ENCODE measurements at places on chromosomes 5 and 9.

DNA sequence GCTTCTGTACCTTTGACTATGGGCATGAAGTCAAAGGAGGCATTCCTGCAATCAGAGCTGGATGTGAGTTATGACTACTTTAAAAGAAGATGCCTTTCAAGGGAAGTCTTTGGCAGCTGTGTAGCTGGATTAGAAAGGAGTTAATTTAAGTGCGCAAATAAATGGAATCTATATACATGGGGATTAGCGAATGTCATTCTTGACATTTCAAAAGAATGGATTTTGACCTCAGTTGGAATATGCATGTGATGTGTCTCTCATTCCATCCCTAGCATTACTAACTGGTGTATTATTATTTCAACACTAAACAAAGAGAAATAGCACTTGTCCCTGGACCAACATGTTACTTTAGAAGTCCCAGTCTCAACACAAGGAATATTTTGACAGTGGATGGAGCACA lies 359.6 kb upstream of the SLC24A2 start:
- DNase-seq, result no peak

DNA sequence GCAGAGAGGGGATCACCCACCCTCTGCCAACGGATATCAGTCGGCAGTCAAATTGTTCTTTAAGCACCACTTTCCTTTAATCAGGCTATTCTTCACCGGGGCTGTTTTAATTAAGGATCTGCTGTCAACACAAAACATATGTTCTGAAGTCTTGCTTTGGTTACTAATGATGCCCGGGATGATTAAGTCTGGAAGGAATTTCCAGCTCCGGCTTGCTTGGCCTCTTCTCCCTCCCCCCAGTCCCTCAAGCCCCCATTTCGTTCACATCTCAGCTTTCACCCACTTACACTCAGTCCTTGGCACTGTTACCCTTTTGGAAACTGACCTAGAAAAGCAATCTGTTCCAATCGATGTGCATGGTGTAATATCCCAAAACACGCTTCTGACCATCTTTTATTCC lies 74.7 kb downstream of the MSX2 start:
- no peak for DNase-seq

GRCh38 chr5:149632311-149633251 lies 51.3 kb downstream of the ARHGEF37 start:
- DNase-seq, result no peak

- DNase-seq, result no peak
Observed at GRCh38 chr9:81473206-81473605, 216.1 kb downstream of the TLE1 start.

DNA sequence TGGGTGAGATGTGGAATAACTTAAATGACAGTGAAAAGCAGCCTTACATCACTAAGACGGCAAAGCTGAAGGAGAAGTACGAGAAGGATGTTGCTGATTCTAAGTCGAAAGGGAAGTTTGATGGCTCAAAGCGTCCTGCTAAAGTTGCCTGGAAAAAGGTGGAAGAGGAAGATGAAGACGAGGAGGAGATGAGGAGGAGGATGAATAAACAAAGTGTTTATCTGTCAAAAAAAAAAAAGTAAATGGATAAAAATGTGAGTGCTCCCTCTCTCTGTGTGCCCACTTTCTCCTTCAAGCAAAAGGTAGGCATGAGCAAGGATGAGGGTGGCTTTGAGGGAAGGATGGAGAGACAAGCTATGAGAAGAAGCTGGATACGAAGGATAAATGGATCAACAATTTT lies 4.2 kb upstream of the CANX start:
- DNase-seq, result no peak

DNA sequence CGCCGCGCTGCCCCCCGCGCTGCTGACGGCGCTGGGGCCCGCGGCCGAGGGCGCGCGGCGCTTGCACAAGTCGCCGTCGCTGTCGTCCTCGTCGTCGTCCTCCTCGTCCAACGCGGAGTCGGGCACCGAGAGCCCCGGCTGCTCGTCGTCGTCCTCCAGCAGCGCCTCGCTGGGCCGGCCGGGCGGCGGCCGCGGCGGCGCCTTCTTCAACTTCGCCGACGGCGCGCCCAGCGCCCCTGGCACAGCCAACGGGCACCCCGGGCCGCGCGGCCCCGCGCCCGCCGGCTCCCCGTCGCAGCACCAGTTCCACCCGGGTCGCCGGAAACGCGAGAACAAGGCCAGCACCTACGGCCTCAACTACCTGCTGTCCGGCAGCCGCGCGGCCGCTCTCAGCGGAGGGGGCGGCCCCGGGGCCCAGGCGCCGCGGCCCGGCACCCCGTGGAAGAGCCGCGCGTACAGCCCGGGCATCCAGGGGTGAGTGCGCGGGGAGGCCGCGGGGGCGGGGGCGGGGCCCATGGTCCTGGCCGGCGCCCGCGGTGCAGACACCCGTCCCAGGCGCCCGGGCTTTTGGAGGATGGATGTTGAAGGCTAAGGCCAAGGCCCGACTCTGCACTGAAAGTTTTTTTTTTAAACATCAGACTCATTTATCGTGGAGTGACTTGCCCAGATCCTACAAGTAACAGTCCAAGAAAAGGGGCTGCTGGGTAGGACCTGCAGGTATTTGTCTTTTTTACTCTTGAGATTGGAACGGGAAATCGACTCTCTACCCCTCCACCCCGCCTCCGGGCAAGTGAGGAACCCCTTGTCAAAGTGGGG lies 1.2 kb downstream of the TENT4A start:
- no peak for DNase-seq

GRCh38 chr9:132901858-132902831 lies 23.4 kb downstream of the SPACA9 start:
- peak; percentile 56 for DNase-seq

- no peak for DNase-seq
Observed at GRCh38 chr5:40570408-40571129, 109.1 kb upstream of the PTGER4 start.

DNA sequence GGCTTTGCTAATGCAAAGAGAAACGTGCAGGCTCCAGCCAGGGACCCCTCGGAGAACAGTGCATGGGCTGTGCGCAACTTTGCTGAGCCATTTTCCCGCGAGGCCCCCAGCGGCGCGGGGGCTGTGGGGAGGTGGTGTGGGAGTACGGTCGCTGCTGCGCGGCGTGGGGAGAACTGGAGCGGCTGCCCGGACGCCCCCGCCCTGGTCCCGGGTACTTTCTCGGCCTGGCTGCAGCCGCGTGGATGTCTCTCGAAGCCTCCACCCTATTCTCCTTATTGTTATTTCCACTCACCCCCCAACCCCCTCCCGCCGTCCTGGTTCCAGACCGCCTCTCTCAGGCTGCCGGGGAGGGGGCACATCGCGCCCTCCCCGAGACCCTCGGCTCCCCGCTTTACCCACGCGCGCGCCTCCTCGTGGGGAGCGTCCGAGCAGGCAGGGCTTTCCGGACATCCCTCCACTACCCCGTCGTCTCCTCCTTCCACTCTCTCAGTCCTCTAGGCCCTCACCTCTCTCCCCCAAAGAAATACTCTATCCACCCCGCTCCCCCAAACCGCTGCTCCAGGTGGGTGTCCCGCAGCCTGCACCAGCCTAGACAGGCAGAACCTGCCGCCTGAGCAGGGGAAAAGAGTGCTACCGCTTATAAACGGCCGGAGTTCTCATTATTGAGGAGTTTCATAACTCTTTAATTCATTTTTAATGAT lies 68.6 kb upstream of the TBCA start:
- peak; percentile 52 for DNase-seq

GRCh38 chr9:71052287-71052686 lies 69.1 kb downstream of the TRPM3 start:
- DNase-seq, result no peak

GRCh38 chr9:5438301-5439162 lies 807 bp upstream of the PLGRKT start:
- DNase-seq, result no peak
